ENCODE measurements at places on chromosomes 5 and 9.

DNA sequence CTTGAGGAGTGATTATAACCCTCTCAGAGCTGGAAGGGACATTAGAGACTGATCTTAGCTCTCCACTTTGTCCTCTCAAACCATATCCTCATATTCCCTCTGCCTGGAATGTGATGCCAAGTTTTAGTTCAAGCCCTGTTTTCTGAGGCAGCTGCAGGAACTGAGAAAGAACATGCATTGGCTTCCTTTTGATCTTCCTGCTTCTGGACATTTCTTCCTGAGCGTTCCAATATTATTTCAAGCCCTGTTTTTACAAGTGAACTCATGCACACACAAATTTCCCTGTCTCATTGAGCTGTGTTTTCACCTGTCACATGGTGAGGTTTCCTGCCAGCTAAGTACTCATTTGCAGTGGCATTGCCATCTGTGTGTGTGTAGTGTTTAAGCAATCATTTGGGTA lies 17.0 kb downstream of the FOCAD start:
- no peak for DNase-seq

GRCh38 chr5:85921590-85921989 lies 696.2 kb upstream of the COX7C start:
- DNase-seq = no peak

DNA sequence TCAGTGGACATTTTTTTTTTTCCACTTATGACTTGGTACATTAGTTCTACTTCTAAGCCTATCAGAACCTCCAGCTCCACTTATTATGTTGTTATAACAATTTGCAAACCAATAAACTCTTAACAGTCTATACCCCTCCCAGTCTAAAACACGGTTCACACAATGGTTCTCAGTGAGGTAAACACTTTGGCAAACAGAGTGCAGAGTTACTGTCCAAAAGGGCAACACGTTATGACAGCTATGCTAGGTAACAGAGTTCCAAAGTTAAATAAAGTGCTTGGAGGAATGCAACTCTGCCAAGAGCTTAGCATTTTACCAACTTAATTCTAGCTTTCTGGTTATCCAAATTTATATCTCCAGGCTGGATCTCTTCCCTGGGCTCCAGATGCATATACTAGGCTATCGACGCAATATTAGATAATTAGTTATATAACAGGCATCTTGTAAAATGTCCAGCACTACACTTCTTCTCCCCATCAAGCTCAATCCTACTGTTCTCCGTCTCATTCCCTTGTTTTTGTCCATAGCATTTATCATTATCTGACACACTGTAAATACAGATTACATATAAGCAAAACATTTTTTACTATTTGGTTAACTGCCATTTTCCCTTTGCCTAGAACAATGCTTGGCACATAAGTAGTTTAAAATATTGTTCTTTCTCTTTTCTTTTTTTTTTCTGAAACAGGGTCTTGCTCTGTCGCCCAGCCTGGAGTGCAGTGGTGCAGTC lies 14.3 kb downstream of the FNBP1 start:
- no peak for DNase-seq

GRCh38 chr5:107980923-107981692 lies 310.4 kb upstream of the EFNA5 start:
- no peak for DNase-seq

GRCh38 chr5:87392801-87393200 lies 19.9 kb downstream of the CCNH start:
- no peak for DNase-seq

GRCh38 chr5:134136221-134136631 lies 21.7 kb downstream of the TCF7 start:
- no peak for DNase-seq

- DNase-seq = no peak
Observed at GRCh38 chr5:6755941-6756340, 42.7 kb downstream of the TENT4A start.

GRCh38 chr9:127104581-127105311 lies 17.7 kb downstream of the ANGPTL2 start:
- no peak for DNase-seq

- DNase-seq = no peak
Observed at GRCh38 chr5:135079099-135079681, 45.2 kb upstream of the PITX1 start.

DNA sequence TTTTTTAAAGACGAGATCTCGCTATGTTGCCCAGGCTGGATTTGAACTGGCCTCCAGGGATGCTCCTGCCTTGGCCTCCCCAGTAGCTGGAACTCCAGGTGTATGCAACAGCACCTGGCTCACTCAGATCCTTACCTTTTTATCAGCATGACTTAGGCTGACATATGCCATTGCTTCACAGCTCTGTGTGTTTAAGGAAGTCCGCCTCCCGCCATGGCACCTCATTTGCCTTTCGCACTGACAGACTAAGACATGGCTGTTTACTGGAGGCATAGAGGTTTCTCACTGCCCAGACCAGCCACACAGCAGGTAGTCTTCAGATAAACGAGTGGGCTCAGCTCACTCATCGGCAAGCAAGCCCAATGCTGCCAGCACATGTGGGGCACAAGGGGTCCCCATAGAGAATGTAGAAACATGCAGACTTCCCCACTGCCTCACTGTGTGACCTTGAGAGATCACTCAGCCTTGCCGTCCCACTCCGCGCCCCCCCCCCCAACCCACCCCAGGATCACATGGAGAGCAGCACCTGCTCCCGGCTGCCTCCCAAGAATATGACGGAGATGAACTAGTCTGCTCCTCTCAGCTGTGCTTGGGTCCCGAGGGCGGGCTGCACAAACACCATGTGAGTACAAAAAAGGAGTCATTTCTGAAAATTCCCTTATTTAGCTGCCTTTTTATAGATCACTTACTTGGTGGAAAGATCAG lies 62.8 kb downstream of the DCP2 start:
- no peak for DNase-seq

DNA sequence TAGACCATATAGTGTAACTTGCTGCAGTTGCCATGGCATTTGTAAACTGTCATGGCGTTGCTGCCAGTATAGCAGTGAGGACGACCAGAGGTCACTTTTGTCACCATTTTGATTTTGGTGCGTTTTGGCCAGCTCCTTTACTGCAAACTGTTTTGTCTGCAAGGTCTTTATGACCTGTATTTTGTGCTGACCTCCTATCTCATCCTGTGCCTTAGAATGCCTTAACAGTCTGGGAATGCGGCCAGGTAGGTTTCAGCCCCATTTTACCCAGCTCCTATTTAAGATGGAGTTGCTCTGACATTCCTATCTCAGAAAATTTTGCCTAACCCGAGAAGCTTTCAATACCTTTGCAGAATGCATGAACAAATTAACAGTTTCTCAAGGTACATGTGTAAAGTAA lies 914.4 kb upstream of the ACO1 start:
- DNase-seq = no peak

GRCh38 chr5:178425621-178426068 lies 164.5 kb downstream of the COL23A1 start:
- DNase-seq = no peak

DNA sequence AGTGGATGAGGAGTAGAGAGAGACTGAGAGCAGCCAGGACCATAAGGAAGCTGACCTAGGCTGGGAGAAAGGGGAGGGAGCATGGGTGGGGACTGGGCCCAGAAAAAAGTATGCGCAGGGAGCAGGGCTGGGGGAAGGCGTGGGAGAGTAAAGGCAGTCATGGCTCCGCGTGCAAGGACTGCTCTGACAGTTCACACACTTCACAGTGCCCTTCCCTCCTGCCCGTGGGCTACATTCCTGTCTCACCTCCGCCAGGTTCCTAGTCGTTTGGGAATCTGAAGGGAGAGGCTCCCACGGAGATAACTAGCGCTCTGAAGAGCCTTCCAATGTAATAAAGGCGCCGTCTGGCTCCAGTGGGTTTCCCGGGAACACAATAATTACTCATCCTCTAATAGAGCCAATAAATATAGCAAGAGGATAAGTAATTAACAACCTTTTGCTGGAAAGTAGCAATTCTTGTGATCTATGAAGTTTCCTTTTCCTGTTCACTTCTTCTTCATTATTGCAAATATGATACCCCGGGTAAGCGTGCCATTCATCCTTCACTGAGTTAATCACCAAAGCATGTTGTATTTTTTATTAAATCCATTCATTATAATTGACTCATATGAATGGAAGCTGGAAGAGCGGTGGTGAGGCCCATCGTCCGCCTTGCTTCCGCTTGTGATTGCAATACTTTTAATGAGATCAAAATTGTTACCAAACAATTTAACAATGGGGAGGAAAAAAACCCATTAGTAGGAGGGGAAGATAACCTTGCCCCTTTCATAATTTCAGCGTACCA lies 39.3 kb downstream of the TTLL11 start:
- no peak for DNase-seq

GRCh38 chr9:124066783-124067577 lies 55.4 kb downstream of the LHX2 start:
- no peak for DNase-seq

DNA sequence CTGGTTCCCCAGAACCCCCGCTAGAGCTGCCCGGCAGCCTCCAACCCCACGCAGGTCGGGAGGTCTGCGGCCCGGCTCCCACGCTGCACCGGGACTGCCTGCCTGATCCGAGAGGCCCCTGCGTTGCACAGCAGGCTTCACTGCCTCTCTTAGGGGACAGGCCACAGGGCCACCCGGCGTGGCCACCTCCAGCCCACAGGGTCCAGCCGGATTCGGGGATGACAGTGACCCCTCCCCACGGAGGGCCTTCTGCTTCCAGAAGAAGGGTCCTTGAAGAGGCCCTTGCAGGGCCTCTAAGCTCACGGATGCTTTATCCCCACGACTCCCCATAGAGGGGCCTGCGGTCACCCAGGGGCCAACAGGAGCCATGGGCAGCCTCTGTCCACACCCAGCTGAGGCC lies 66.1 kb upstream of the PPP1R26 start:
- no peak for DNase-seq

- no peak for DNase-seq
Observed at GRCh38 chr5:170301149-170301548, 3.6 kb upstream of the LCP2 start.

- no peak for DNase-seq
Observed at GRCh38 chr9:105399117-105399516, 48.7 kb upstream of the FSD1L start.

DNA sequence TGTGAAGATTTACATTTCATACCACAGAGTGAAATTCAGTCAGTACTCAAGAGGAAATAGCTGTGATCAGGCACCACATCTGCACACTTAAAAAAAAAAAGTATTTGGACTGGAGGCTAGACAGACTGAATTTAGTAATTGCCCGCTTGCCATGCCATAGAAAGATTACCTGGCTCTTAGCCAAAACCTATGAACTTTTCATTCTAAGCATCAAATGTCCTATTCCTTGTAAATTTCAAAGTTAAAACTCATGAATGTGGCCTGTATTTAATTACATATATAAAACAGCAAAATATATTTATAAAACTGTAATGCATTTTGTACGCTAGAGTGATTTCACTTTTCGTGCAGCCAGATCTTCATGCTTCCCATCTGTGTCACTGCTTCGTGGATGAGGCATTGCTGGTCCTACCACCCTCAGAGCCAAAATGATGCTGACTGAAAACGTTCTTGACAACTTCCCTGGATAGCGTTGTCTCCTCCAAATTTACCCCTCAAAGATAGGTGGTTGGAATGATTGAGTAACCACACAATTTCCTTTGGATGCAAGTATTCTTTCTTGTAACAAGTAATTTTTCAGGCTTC lies 447.9 kb upstream of the SGCD start:
- DNase-seq = no peak

DNA sequence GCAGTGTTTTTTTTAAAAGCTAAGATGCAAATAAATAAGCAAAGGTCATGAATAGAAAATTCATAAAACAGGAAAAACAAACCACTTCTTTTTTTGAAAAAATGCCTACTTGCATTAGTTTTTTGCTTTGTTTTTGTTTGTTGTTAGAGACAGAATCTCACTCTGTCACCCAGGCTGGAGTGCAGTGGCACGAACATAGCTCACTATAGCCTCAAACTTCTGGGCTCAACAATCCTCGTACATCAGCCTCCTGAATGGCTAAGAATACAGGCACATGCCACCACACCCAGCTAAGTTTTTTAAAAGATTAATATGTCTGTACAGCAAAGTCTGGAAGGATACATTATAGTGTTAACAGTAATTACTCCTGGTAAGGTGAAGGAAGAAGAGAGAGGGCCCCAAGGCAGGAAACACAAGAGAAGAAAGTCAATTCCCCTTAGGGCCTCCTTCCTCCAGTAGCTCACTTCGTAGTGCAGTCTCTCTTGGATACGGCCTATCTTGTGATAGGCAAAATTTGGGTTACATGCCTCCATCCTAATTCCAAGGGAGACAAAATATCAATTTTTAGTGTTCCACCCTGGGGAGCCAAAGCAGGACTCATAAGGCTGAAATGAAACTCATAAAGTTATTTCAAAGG lies 15.3 kb downstream of the FAM169A start:
- no peak for DNase-seq

- DNase-seq = no peak
Observed at GRCh38 chr5:35902046-35902672, 36.3 kb downstream of the CAPSL start.

- DNase-seq = no peak
Observed at GRCh38 chr9:118459913-118460312, 755.7 kb downstream of the TLR4 start.

- DNase-seq = no peak
Observed at GRCh38 chr9:124741662-124742061, 29.4 kb downstream of the NR6A1 start.
